ENCODE measurements at places on chromosomes 12 and 14.

DNA sequence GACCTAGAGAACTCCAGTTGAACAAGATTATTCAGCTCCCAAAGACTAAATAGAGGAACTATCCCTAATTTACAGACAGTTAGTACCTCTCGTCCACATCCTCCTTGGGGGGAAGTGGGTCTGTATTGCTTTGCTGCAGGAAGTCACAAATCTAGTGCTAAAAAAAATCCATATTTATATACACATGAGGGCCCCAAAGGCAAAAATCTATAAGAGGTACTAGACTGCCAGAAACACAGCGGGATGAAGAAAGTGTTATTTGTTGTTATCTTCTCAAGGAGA is 190.1 kb downstream of the TTC8 start:
- DNase-seq: no peak

DNA sequence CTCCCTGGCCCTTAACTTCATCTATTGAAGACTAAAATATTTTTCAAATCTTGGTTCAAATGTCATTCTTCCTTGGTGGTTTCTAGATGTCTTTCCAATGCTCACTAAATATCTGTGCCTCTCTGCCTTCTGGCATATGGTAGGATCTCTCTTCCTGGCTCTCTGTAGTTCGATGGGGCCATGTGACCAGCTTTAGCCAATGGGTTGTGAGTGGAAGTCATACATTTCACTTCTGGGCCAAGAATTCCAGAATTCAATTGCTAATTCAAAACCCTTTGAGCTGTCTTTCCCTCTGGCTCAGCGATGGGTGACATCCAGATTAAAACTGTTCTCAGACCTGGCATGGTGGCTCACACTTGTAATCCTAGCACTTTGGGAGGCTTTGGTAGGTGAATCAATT is 25.8 kb upstream of the CTDSP2 start:
- DNase-seq: no peak

GRCh38 chr14:68785534-68786490 is 7.1 kb downstream of the ZFP36L1 start:
- peak; percentile 91 for DNase-seq

GRCh38 chr14:99982537-99983250 is 82.5 kb upstream of the EVL start:
- DNase-seq: no peak

DNA sequence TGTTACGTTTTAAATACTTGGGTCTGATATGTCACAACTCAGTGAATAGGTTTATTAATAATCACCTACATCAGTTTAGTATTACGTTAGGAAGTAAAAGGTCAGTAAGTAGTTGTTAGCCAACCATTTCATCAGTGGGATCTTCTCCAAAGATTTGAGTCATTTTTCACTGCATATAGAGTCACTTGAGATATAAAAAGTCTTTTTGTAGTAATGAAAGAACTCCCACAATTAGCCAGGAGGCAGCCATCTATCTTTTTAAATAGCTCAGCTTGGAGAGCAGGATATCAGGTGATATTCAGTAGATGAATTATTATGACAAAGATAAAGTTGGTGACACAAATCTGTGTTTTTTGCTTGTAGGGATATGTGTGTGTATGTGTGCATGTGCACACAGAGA is 309.3 kb downstream of the PDZRN4 start:
- DNase-seq: no peak

DNA sequence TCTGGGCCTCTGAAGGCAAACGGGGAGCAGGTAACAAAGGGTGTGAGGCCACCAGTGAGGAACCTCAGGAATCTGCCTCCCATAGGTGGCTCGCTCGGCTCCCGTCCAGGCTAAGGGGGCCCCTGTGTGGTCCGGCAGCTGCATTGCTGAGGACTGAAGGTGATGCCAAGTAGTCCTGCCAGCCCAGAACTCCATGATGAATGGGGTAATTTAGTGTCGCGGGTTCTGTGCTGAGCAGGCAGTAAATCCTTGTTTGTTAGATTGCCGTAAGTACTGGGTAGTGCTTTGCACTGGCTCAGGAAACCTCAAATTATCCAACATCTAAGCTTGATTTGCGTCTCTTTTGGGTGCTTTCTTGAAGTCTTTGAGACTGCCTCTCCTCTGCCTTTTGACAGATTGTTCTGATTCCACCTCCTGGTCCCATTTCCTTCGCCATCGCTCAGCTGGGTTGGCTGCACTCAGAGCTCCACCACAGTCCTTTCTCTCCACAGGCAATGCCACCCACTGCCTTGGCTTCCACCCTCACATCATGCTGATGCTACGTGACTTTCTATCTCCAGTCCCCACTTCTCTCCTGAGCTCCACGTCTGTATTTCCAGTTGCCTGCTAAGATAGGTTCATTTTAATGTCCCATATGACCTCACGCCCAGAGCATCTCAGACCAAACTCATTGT is 392.0 kb downstream of the FUT8 start:
- DNase-seq: no peak

DNA sequence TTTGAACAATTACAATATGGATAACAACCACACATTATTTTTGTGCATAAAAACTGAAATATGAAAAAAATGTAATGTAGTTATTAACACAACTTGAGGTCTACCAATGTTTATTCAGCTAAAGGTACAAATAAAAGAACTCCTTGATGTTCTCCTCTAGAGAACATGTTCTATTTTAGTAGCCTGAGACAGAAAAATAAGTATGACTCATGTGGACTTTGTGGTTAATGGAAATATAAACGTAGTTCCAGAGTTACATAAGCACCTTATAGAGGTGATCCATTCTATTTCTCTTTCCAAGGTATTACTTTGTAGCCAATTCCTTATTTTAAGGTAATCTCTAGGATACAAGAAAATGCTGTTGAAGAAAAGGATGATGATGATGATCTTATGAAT is 25.7 kb downstream of the ALKBH1 start:
- no peak for DNase-seq

DNA sequence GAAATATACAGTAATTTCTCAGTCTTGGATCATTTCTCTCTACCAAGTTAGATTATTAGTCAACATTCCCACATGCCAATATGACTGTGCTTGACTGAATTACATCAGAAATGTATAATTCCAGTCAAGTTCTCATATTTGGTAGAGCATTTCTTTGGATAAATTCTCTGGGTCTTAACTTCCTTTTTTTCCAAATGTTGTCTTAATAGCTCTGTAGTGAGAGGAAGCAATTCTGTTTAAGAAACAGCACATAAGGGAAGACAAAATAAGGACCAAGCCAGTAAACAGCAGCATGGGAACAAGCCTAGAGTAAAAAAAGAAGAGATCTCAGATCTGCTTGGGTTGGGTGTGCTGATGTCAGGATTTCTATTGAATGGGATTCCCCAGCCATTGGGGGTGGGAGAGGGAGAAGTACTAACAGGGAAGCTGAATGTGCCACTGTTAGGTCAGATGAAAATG is 14.2 kb upstream of the DYRK2 start:
- DNase-seq: no peak

GRCh38 chr14:36069535-36069900 is 107.0 kb downstream of the PTCSC3 start:
- DNase-seq: no peak

DNA sequence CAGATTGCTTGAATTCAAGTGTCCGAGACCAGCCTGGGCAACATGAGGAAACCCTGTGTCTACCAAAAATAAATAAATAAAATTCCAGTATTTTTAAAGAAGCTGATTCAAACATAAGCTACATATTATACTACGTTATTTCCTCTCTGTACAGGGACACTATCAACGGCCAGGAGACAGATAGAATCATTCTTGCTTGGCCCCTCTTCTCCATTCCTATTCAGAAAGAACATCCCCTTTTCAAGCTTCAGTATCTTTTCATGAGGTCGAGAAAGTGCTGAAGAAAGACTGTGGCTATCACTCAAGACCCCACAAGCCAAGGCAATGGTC is 314 bp upstream of the DHRS7 start:
- no peak for DNase-seq

DNA sequence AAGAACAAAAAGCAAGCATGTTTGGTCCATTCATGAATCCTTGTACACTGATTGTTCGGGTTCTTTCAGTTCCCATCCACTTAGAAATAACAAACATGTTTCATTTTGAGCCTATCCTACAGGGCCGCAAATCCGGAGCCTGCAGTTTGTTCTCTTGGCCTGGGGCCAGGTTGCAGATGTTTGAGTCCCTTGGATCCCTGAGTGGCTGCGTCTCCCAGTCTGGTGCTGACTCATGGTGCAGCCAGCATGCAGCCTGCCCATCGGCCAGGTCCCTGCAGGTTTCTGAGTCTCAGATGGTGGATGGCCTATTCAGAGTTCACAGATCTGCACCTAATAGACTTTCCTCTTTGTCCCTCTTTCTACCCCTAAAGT is 1.9 kb upstream of the DYNC1H1 start:
- no peak for DNase-seq

GRCh38 chr12:120930032-120930431 is 25.9 kb upstream of the SPPL3 start:
- DNase-seq: no peak

DNA sequence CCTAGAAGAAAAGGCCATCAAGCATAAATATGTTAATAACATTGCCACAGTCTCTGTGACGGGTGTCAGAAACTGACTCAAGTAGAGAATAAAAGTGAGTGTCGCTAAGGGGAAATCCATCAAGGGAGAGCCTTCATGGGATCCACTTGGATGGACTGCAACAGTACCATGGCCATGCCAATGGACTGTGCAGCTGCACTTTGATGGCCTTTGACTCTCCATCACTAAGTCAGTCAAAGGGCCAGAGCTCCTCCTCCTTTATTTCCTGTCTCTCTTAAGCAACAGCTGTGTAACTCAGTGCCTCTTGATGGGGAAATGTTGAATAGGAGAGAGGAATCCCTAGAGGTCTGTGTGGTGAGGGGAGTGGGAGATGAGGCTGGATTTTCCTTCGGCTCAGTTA is 335.2 kb downstream of the BMP4 start:
- DNase-seq: no peak

- DNase-seq: no peak
Measured at GRCh38 chr12:2291182-2291832, 238.5 kb downstream of the CACNA1C start.

DNA sequence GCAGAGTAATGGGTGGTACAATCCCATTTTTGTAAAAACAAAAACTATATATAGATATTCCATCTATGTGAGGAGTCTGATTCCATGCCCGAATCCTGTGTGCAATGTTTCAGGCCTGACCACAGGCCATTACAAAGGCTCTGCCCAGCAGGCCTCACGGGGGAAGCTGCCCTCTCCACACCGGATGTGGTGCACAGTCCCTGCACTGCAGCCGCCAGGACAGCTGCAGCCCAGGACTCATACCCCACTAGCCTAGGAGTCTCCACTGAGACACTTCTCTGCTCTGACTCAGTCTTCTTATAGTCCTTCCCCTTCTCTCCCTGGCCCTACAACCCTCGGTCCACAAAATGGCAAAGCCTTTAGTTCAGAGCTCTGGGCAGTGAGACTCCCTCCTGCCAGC is 190.4 kb downstream of the PPM1H start:
- no peak for DNase-seq

DNA sequence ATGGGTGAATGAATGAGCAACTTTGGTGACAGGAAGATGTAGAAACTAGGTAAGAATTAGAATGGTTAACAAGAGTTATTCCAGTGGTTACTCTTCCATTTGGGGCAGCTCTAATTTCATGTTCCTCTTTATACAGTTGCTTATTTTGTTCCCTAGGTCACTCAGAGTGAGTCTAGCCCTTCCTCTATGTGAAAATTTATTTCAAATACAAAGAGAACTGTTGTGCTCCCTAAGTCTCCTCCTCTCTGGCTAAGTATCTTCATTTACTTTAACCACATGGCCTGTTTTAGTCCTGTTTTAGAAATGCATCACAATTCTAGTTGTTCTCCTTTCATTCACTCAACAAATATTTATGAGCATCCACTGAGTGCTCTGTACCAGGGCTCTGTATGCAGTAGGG is 51.1 kb upstream of the HIF1A start:
- no peak for DNase-seq

- DNase-seq: no peak
Measured at GRCh38 chr12:94254270-94254669, 105.9 kb downstream of the PLXNC1 start.

DNA sequence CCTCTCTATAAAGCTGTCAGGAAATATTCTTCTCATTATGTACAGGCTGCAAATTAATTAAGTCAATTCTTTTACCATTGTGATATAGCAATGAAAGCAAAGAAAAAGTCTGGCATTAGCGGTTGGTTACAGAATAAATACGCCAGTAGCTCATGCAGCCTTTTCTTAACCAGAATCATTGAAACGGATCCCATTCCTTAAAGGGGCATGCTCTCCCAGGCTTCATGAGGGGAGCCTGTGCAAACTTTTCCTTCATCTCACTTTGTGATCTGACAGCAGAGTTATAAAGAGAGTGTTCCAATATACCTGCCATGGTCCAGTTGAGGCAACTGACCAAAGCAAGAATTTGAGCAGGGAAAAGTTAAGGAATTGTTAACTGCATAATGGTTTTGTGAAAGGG is 337.7 kb downstream of the EMP1 start:
- no peak for DNase-seq

GRCh38 chr14:59474172-59474571 is 9.0 kb upstream of the GPR135 start:
- DNase-seq: no peak

DNA sequence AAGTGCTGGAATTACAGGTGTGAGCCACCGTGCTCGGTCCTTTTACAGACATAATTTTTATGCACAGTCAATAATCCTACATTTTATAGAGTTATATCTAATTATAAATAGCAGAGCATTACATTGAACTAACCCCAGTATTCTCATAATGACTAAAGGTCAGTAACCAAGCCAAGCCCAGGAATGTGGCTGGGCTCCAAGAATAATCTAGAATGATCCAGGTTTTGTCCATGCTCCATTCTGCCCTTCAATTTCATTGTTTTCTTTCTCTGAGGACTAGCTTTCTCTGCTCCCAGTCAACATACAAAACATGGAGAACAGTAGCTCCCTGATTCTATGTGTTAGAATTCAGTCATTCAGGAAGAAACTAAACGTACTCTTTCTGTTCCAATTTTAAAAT is 92.1 kb upstream of the KRR1 start:
- DNase-seq: no peak

DNA sequence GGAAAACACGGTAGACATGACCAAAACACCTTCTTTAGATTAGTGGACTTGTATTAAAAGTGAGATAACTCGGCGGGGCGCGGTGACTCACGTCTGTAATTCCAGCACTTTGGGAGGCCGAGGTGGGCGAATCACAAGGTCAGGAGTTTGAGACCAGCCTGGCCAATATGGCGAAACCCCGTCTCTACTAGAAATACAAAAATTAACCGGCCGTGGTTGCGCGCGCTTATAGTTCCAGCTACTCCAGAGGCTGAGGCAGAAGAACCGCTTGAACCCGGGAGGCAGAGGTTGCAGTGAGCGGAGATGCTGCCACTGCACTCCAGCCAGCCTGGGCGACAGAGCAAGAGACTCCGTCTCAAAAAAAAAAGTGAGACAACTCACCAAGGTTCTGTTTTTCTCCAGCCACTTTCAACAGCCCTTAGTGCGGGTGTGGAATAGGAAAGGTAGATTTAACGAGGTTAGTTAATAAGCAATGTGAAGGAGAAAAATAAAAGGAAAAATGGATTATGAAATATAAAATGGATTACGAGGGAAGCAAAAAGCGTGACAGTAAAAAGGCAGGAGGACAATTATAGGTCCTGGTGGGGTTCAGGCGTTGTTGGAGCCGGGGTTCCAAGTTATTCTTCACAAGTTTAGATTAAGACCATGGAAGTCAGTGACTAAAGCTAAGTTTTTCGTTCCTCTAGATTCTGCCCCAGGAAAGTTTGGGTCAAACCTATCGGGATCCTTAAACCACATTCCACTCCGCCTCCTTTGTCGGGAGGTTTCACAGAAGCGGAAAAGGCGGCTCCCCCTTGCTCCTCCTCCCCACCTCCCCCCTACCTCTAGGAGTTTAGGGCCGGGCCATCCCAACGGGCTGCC is 534 bp downstream of the PPP2R3C start:
- DNase-seq: no peak

- DNase-seq: no peak
Measured at GRCh38 chr14:31969699-31970240, 107.3 kb upstream of the ARHGAP5 start.
